CD4-positive, alpha-beta memory T cell (primary cell): ENCODE measurements at places on chromosomes 16 and 17. TPM values are rescaled to one million over a fixed set of nuclear protein-coding genes. Genes with fewer than 3 reads are reported as not detected.

Gene OSGIN1
- polyA plus RNA-seq: 0.28 TPM

Gene SLC2A4
- not detected for polyA plus RNA-seq

Gene KCNG4
- not detected for polyA plus RNA-seq

Gene LRRC46
- not detected for polyA plus RNA-seq

Gene SPNS3
- polyA plus RNA-seq: 4.8 TPM

Gene AOC2
- polyA plus RNA-seq: 0.17 TPM
